ENCODE measurements at places on chromosomes 6 and 20.

GRCh38 chr6:1312473-1313367 lies 822 bp downstream of the FOXQ1 start:
- DNase-seq, result no peak

- no peak for DNase-seq
Observed at GRCh38 chr6:81130969-81131368, 621.5 kb downstream of the TENT5A start.

DNA sequence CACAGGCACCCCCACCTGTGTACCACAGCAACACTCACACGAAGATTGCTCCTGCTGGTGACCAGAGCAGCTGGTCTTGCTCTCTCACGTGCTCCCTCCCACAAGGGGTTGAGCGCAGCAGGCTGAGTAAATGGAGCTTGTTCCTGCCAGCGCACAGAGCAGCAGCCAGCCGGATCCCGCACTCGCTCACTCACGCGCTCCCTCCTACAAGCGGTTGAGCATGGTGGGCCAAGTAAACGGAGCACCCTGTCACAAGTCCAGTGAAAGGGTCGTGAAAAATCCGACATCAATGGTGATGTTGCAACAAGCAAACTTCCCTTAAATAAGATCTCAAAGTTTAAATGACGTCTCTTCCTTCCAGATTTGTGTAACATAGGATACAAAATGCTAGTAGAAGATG lies 313.7 kb downstream of the FOXC1 start:
- no peak for DNase-seq

DNA sequence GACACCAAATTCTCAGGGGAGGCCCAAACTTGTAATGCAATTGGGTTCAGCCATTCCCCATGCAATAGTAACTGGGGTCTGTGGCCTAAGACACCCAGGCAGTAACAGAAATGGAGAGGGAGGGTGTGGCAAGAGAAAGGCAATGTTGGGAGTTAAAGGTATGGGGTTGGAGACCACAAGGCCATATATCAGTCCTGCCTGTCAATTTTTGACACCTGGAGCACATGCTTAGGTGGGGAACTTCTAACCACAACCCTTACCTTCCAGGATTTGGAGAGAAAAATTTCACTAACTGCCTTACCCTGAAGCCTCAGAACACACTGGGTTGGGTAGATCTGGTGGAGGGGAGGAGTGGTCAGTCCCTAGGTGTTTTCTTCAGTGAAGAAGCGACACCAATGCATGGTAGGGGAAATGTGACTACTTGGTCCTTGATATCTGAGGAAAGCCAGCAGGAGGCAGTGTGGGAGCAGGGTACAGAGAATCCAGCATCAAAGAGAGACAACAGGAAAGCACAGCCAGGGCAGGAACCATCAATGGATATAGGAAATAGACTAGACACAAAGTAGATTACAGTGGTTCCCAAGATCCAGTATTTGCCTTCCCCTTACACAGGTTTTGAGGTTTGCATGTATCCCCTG lies 6.8 kb upstream of the USP49 start:
- DNase-seq, result peak; percentile 28

GRCh38 chr6:47235964-47236760 lies 73.5 kb downstream of the TNFRSF21 start:
- DNase-seq, result no peak

GRCh38 chr6:152173321-152173720 lies 365.8 kb downstream of the ESR1 start:
- no peak for DNase-seq

GRCh38 chr6:53483423-53484353 lies 61.2 kb downstream of the GCLC start:
- DNase-seq, result no peak

Measured in stimulated activated CD4-positive, alpha-beta T cell treated with anti-CD3 and anti-CD28 coated beads, Interleukin-12 subunit alpha, Interleukin-12 subunit beta, amount 100 ng/mL, for 24 hours (primary cell).